ENCODE measurements at places on chromosomes 7 and 10.

DNA sequence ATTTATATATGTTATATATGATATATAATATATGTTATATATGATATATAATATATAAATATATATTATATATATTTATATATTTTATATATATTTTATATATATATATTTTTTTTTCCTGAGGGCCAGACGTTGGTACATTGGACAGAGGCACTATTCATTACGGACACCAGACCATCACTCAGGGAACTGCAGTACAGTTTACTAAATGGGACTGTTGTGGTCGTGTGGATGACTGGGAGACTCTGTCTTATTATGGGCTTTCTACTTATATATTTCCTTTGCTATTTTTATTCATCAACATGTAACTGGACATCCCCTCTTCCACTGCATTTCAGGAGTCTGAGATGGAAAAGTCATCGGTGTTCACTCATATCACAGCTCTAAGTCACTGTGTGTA lies 87.1 kb upstream of the PRKCQ start:
- DNase-seq, result no peak

DNA sequence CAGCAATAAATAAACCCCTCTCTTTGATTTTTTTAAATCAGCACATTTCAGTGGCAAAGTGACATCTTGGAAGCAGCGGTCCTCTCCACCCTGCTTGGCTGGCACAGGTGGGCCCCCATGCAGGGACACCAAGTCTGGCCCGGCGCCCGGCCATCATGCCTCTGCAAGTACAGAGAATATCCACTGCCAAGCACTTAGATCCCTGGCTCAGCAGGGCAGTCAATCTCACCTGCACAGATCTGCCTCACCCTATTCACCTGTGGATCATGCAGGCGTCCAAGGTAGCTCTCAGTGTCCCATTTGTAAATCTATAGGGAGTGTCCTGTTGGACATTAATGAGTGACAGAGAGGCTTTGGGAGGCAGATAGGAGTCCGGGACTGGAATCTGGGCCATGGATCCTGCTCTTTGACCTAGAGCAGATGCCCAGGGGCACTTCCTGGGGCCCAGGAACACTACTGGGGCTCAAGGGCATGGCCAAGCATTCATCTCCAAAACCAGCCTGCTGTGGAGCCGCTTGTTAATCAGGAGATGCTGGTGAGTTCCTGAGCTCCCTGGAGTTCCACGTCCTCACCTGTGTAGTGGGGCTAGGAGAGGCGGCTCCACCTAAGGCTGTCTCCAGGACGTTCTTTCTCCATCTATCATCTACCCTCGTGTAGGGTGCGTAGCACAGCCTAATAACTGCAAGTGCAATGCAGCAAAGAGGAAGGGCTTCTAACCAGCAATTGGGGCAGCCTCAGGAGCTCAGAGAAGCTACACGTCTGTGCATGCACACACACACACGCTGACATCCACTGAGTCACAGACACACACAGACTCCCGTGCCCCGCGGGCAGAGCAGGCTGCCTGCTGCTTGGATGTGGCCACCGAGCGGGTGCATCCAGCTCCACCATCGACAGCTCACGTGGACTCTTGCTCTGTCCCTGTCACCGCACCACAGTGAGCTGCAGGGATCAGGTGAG lies 123.6 kb downstream of the OAT start:
- DNase-seq, result no peak

DNA sequence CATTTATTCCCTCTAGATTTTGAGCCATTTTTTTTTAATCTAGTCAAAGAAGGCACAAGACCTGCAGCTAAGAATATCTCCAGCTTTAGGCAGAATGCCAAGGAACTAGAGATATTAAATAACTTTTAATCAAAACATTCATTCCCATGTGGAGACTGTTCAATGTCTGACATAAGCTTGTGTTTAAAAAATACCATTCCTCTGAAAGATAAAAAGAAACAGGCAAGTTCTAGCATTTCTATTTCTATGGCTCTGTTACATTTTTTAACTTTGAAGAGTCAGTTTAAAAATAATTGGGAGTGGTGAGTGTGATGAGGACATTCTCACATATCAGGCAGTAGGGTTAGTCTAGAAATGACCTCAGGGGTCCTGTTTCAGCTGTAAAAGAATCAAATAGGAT lies 48.0 kb downstream of the RHOBTB1 start:
- DNase-seq, result no peak

- DNase-seq, result no peak
Measured at GRCh38 chr7:149750122-149750845, 23.1 kb downstream of the ZNF467 start.

- no peak for DNase-seq
Measured at GRCh38 chr10:100824886-100825285, 79.5 kb downstream of the PAX2 start.

- DNase-seq, result peak; percentile 36
Measured at GRCh38 chr7:1540776-1541271, 10.3 kb downstream of the MAFK start.

- no peak for DNase-seq
Measured at GRCh38 chr7:137873524-137873923, 26.8 kb upstream of the DGKI start.

Measured in glutamatergic neuron (in vitro differentiated cells).